ENCODE measurements at places on chromosomes 7 and 10. TPM values are rescaled to one million over a fixed set of nuclear protein-coding genes. Genes with fewer than 3 reads are reported as not detected.

NUDT1 gene
- total RNA-seq, result 11.7 TPM

SPDYE9 gene
- total RNA-seq, result not detected

LRRC17 gene
- total RNA-seq, result 1.2 TPM

ZNF736 gene
- total RNA-seq, result 8.4 TPM

DNA sequence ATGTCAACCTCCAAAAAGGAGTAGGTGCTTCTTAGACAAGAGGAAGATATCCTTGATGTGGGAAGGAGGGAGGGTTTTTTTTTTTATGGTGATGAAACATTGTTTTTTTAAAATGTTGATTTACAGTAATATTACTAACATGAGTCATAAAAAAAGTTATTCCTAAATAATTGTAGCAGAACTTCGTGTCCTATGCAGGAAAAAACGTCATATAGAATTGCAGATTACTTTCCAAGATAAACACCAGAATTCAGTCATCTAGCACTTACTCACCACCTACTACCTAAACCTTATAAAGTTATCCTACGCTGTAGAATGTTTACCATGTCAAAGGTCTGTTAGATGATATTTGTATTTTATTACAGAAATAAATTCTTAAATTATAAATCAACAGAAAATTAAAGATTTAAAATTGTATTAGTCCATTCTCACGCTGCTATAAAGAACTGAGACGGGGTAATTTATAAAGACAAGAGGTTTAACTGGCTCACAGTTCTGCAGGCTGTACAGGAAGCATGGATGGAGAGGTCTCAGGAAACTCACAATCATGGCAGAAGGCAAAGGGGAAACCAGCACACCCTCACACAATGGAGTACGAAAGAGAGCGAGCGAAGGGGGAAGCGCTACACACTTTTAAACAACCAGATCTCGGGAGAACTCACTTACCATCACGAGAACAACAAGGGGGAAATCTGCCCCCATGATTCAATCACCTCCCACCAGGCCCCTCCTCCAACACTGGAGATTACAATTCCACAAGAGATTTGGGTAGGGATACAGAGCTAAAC, 105.2 kb upstream of the NEBL start:
- no peak for DNase-seq

DNA sequence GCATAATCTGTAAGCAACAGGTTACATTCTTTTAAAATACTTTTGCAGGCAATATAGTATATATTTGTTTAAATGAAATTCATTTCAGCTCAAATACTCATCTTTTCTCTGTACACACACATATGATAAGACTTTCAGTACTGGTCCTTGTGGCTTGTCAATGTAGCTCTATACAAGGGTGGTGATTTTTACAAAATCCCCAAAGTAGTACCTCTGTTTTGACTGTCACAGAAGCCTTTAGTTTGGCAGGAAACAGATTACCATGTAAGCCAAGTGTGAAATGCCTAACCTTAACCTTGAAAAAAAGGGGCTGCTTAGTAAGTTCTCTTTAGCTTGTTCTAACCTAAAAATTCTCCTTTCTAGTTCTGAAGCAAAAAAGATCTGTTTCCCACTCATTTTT, 87.9 kb downstream of the KCND2 start:
- DNase-seq, result no peak

- no peak for DNase-seq
Measured at GRCh38 chr7:157436763-157437480, 100.1 kb downstream of the DNAJB6 start.

DNA sequence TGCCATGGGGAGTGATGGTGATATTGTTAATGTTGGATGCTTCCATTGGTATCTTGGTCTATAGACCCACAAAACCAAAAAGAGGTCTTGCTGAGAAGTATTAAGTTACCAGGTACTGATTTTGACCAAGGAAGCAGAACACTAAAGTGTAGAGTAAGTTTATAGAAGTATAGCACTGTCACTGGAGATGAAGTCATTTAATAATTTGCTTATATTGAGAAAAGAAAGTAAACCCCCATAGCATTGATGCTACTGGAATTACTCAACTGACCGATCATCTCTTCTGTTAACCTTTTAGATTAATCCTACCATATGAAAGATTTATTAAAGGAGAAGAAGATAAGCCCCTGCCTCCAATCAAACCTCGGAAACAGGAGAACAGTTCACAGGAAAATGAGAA, 183.2 kb downstream of the RTKN2 start:
- no peak for DNase-seq

DNA sequence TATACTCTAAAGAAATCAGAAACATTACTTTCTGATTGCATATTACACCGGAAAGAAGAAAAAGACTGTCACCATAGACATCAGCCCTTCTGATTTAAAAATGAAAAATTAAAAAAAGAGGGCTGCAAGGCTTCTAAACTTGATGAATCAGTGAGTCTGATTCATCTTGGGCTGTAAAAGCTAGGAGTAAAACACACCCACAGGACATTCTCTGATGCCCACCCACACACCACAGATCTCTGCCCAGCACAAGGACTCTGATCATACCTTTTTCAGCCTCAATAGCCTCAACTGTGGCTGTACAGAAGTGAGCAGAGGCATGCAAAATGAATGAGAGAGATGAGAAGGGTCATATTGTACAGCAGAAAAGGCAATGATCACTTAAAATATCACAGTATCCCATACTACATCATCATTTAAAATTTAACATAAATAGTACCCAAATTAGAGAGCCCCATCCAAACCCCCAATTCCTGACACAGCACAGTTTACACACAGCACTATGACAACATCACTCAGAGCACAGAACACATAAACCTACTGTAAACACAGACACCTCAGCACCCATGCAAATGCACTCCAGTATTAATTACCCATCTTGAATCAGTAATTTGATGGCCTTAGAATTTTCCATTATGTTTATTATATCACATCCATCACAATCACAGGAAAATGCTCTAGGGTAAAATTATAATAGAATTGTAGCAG, 6.4 kb upstream of the MSS51 start:
- DNase-seq, result no peak

DNA sequence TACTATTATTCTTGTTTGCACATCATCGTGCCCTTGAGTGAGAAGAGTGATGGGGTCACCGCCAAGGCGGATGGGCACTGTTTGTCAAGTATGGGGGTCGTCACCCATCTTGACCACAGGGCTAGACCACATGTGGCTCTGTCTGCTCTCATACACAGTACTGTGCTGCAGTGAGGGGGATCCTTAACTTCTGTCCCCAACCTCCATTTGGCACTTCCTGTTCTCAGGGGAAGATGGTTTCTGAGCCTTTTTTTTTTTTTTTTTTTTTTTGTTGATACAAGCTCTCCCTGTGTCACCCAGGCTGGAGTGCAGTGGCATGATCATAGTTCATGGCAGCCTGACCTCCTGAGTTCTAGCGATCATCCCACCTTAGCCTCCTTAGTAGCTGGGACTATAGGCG, 13.6 kb downstream of the WBP1L start:
- no peak for DNase-seq

GRCh38 chr7:128110641-128111364, 79.6 kb upstream of the LRRC4 start:
- DNase-seq, result no peak

Measured in heart right ventricle (tissue), 16 donors.